ENCODE measurements at places on chromosomes 12 and 14.

- no peak for DNase-seq
Observed at GRCh38 chr14:64929014-64929359, 13.6 kb downstream of the GPX2 start.

GRCh38 chr12:79187032-79187431 is 322.5 kb downstream of the SYT1 start:
- DNase-seq: no peak

- no peak for DNase-seq
Observed at GRCh38 chr12:108523365-108523764, 8.3 kb downstream of the FICD start.

DNA sequence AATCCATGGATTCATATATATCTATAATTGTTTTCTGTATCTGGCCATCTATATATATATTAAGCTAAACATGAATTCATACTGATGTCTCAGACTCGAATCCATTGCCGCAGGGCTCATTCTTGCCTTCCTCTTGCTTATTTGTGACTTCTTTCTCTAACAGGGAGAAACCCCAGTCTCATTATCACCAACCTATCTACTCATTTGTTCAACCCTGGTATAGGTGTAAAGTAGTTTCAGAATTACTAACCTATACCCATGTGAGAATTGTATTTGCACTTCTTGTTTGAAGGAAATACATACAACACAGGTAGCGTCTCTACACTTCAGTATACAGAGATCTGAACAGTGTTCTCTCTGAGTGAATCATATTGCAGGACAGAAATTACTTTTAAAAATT is 77.7 kb downstream of the PTPN11 start:
- DNase-seq: no peak

DNA sequence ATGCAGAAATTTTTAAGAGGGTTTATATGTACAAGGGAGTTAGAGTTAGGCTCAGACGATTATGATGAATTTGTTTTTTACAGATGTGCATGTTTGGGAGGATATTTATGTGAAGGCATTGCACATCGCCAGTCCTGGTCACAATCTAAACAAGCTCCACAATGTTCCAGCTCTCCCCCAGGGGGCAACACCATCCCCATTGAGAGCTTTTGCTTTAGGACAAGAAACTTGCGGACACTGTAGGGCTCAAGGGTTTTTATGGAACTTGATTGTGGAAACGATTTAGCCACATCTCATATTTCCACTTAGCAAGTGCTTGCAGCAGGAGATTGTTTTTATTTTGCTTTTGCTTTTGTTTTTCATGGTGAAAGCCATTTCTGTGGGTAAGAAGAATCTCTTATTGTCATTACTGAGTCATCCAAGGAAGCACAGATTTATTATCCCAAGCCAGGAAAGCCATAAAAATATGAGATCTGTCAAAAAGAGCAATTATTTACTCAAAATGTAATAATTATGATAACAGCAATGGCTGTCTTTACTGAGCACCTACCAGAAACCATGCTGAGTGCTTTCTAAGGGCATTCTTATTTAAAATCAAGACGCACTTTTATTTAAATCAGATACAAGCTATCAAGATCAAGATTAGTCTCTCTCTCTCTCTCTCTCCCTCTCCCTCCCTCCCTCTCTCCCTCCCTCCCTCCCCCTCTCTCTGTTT is 276.7 kb upstream of the SRRM4 start:
- DNase-seq: no peak

DNA sequence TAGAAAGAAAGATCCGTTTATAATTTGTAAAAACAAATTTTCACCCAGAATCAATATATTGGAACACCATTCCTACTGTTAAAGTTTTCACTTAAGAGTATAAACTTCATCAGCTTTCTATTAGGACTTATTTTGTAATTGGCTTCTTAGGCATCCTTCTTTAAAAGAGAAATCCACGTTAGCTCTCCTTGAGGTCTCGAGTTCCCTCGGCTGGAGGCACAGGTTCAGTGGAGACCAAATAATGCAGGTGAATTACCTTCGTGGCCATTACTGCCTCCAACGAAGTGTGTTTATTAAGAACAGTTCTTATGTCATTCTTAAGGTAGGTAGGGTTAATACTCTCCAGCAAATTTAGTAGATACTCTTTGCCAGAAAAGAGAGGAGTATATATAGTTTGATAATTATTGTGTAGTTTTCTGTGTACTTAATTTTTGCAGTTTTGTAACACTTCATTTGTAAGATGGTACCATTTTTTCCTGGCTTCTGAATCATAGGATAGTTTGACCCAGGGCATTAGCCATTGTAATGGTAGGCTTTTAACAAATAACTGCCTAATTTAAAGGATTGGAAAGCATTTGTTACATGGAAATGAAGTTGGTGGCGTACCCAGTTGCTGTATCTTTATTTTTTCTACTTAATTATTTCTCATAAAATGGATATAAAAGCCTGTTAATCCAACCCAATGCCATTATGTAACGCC is 2.2 kb downstream of the CALM1 start:
- no peak for DNase-seq

DNA sequence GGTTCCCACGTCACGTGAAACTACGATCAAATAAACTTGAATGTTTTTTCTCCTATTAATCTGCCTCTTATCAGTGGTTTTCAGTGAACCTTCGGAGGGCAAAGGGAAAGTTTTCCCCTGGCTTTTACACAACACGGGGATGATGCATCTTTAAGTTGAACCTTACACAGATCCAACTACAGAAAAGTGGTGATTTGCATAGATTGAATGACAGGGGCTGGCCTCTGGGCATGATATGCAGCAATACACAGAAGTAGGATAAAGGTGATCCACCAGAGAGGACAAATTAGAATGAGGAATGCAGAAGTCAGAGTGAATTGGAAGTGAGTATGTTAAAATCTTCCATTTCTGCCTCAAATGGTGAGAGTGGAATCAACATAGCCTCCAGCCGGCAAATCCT is 11.6 kb downstream of the GSG1 start:
- no peak for DNase-seq

GRCh38 chr12:104095289-104095688 is 31.0 kb downstream of the HCFC2 start:
- DNase-seq: no peak

DNA sequence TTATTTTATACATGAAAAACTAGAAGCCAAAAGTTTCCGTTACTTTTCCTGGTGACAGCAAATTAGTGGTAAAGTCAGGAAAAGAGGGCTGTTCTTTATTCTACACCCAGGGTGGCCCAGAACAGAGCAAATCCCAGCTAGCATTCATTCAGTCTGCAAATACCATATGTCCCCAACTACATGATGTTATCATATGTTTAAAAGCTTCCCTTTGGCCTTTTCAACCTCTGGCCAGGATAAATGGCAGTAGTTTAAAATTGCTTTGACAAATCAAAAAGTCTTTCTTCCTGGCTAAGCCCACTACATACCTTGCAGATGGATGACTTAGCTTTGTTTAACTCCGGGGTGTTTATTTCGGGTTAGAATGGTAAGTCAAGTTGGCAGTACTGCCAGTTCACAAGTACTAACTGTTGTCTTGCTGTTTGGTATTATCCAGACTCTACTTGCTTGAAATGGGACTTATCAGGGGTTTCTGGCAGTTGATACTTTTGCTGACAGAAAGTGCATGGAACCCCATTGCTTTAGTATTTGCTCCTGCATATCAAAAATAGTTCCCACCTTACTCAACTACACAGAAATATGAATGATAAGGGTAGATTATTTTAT is 69.7 kb downstream of the PKP2 start:
- no peak for DNase-seq
